H1 (cell line): ENCODE measurements at places on chromosomes 2 and 18.

- no peak for DNase-seq
Observed at GRCh38 chr2:9078405-9078804, 74.9 kb upstream of the MBOAT2 start.

DNA sequence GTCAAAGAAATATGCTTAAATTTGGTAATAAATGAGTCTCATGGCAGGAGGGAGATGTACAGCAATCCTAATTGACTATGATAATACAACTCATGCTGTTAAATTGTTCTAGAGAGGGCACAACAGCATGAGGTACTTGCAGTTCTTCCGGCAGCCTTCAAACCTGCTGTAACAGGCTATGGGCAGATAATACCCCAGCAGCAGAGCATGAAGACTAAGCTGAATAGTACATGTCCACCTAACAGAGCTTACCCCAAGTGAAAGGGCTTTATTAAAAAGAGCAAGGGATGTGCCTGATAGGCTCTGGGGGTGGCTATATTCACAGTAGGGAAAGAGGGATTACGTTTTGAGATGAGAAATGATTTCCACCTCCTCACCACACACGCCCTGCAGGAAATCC lies 28.9 kb downstream of the MRO start:
- no peak for DNase-seq

- no peak for DNase-seq
Observed at GRCh38 chr2:98295275-98295674, 51.0 kb upstream of the CNGA3 start.

DNA sequence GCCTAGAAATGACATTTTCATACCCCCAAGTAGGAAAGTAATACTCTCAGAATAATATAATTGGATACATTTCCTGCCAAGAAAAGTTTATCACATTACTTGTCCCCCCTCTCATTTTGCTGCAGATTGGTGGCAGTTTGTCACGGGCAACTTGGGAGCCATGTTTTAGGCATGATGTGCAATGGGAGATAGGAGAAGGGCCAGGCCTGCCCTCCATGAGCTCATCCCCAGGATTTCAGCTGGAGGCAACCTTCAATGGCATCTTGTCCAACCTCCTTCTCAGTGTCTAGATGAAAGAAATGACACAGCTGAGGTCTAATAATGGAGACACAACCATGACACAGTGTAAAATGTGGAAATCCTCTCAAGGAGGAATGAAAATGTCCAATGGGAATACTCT lies 11.4 kb upstream of the RAB31 start:
- no peak for DNase-seq

GRCh38 chr2:152165780-152166179 lies 9.8 kb downstream of the STAM2 start:
- no peak for DNase-seq

DNA sequence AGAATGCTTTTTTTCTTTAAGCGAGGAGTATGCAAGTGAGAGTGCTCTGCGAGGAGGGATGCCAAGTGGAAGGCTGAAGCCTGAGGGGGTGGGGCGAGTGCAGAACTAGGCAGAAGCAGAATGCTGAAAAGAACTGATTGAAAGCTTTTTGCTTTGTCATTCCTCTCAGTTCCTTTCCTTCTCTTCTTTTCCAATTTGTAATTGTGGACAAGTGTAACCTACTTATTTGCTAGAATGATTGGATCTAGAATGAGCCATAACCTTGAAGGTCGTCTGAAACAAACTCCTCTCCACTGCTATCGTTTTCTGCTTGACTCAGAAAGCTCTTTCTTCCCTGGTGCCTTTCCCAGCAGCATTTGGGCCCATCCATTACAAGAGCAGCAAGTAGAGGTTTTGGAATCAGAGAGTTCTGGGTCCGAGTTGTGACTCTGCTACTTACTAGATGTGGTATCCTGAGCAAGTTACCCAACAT lies 115.3 kb downstream of the METTL8 start:
- no peak for DNase-seq

DNA sequence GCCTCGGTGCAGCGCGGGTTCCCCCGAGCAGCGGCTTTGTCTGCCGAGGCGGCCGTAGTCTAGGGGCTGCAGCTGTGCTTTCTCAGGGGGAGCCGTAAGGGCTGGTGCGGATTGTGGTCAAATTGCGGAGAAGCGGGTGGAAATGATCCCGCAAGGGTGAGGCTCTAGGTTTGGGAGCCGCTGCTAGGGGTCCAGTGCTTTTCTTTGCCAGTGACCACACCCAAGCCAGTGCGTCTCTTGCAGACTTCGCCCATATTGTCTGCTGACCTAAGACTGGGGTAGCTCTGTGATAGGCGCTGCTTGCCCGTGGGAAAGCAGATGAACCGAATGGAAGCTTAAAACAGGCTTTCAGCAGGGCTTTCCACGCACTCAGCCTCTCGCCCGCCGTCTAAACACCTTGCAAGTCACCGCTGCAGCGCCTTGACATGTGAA lies 2.1 kb downstream of the DPYSL5 start:
- no peak for DNase-seq

- DNase-seq: no peak
Observed at GRCh38 chr18:32455361-32455760, 15.3 kb downstream of the GAREM1 start.

- no peak for DNase-seq
Observed at GRCh38 chr2:176504440-176504839, 235.2 kb downstream of the MTX2 start.
